ENCODE measurements at places on chromosomes 7 and 10. TPM values are rescaled to one million over a fixed set of nuclear protein-coding genes. Genes with fewer than 3 reads are reported as not detected.

DNA sequence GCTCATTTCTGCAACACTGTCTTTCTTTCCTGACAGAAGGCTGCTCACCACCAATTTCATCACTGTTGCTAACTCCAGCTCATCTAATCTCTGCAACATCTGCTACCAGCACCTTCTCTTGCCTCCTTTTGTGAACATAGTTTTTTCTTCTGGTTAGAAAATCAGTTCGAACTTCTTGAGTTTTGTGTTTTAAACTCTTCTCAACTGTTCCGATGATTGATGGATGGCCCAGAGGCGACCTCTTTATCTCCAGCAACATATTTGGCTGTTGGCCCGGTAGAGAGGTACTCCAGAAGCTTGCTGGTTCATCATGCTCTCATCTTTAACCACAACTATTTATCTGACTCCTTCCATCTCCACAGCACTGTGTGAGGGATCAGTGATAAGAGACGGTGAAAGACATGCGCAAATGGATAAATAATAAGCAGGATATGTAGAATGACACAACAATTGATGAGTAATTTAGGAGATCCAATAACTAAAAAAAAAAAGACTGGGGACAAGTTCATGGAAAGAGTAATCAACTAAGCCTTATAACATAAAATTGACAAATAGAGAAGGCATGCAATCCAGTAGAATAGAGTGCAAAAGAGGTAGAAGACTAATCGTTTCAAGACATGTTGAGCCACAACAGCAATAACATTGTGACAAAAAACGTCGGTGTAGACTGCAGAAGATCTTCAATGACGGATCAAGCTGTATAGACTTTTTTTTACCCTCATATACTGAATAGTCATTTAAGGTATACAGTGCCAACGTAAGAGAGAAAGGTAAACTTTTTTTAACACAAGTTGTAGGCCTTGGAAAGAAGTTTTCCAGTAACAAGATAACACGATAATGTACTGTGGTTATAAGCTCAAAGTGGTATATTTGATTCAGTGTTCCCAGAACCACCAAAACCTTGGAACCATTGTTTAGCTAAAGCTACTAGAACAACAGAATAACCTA lies 152.2 kb downstream of the CRPPA start:
- peak; percentile 60 for DNase-seq

GRCh38 chr10:35324196-35324595 lies 12.1 kb upstream of the CCNY start:
- peak; percentile 51 for DNase-seq

- DNase-seq: no peak
Observed at GRCh38 chr10:114749510-114749909, 72.1 kb upstream of the FHIP2A start.

DNA sequence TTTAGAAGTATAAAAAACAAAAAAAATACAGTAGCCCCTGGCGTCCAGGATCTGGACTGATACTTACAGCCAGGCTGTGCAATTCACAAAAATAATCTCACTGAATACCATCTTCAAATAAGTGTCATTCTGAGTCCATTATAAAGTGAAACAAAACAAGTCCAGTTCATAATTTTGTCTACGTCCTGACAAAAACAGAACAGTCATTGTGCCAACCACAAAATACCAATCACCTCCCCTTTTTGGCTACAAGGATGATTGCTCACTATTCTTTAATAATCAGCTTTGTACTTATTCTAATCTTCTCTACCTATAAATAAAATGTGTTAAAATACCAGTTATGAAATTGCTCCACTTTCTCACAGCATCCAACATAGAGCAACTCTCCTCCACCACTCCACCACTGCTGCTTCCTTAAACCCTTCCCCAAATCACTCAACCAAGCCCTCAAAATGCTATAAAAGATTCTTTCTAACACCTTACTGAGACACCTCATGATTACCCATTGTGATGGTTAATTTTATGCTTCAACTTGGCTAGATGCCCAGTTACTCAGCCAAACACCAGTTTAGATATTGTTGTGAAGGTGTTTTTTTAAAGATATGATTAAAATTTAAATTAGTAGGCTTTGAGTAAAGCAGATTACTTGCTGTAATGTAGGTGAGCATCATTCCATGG lies 479.8 kb upstream of the SEMA3A start:
- peak; percentile 47 for DNase-seq

- DNase-seq: no peak
Observed at GRCh38 chr7:139772873-139773272, 4.9 kb downstream of the HIPK2 start.

DNA sequence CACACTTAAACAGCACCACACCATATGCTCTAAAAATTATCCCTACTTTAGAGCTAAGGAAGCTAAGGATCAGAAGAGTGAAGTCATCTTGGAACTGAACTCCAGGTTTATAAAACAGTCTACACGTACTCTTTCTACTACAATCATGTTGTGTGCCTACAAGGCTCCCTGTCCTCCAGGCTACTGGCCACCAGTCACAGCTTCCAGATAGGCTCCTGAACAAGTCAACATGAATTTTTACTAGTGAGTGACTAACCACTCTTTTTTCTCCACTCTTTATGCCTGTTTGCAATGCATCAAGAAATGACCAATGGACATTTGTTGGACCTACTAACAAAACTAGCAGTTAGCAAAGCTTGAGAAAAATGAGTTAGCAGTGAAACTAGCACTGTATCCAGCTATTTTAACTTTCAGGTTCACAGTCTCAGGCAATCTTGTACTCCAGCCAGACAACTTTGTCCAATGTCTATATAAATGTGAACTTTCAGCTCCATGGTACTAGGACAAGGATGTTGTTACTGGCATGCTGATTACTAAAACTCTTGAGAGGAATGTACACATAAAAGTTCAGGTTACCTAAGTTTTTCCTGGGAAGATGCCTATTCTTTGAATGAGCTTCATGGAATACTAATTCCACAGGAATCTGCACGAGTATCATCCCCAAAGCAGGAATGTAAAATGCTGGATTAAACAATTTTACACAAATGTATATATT lies 180.0 kb downstream of the BTAF1 start:
- DNase-seq: peak; percentile 72

DNA sequence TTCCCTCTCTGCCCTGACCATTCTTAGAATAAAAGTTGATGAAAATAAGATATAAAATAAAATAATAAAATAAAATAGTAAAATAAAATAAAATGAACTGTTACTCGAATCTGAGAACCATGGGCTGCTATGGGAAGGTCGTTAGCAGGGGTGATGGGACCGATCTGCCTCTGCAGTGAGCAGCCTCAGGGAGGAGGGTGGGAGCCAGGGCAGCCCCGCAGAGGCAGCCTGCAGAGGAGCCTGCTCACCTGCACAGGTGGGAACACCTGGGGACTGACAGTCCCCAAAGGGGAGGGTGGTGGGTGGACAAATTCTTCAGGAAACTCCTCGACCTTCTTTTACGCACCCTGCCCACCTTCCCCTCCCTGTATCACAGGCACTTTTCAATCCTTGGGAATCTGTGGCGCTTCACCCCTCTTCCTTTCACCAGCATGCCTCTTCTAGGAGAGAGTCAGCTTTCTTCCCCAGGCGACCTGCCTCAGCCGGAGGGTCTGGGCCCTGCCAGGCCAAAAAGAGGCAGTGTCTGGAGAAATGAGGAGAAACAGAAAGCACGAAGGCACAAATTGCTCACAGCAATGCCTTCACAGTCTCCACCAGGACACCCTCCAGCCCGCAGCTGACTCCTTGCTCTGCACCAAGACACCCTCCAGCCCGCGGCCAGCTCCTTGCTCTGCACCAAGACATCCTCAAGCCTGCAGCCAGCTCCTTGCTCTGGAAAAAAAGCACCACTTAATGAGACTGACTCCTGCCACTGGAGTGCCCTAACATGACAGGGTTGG lies 368.4 kb upstream of the SHH start:
- DNase-seq: no peak

Gene OR2A42
- total RNA-seq: not detected

Gene TMEM139
- total RNA-seq: not detected

Gene CRTAC1
- total RNA-seq: not detected

Gene FUOM
- total RNA-seq: 4.0 TPM

Gene SRPK2
- total RNA-seq: 45.0 TPM

Gene LRRC18
- total RNA-seq: not detected

Gene PRKG1
- 45.6 TPM for total RNA-seq

Gene DNAJC1
- 25.8 TPM for total RNA-seq

Gene NUTM2E
- total RNA-seq: not detected

Gene TMEM178B
- total RNA-seq: not detected

Gene TRPV5
- not detected for total RNA-seq

Gene SOSTDC1
- not detected for total RNA-seq

Gene LOXL4
- 14.3 TPM for total RNA-seq

Data from fibroblast of the aortic adventitia (primary cell).